Foreskin keratinocyte (primary cell): ENCODE measurements at places on chromosomes 6 and 20. TPM values are rescaled to one million over a fixed set of nuclear protein-coding genes. Genes with fewer than 3 reads are reported as not detected.

RAET1L gene
- polyA plus RNA-seq, result 1.4 and 1.9 TPM in 2 replicates

PLAGL1 gene
- polyA plus RNA-seq, result 5.0 TPM in 2 replicates

STX16 gene
- polyA plus RNA-seq, result 19.0 and 20.8 TPM in 2 replicates

TRIM10 gene
- not detected in 2 replicates for polyA plus RNA-seq

IMPG1 gene
- not detected in 2 replicates for polyA plus RNA-seq

ADAM33 gene
- not detected in 2 replicates for polyA plus RNA-seq

SLC12A5 gene
- 3.6 and 5.9 TPM in 2 replicates for polyA plus RNA-seq

TMEM74B gene
- 0.17 and 0.22 TPM in 2 replicates for polyA plus RNA-seq

CRISP3 gene
- polyA plus RNA-seq, result not detected in 2 replicates

TENT5A gene
- 0.74 and 1.0 TPM in 2 replicates for polyA plus RNA-seq
